Suppressor macrophage treated with lipopolysaccharide for 4 hours (primary cell): ENCODE measurements at places on chromosomes 2 and 18.

GRCh38 chr2:169906731-169907130 is 79.5 kb downstream of the UBR3 start:
- DNase-seq: no peak

DNA sequence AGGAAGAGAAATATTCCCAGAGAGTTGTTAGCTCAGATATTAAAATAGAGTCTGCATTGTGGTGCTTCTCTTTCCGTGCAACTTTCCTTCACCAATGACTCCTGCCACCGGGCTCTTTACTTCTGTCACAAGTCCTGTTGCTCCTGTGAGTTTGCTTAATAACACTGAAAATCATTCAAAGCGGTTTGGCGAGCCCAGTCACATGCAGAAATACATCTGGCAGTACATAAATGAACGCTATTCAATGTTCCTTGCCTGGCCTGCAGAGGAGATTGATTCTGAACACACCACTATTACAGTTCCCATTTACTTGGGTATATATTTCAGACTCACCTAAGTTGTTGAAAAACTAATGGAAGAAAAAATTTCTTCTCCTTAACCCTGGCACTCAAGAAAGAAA is 276.6 kb downstream of the ZNF521 start:
- no peak for DNase-seq

DNA sequence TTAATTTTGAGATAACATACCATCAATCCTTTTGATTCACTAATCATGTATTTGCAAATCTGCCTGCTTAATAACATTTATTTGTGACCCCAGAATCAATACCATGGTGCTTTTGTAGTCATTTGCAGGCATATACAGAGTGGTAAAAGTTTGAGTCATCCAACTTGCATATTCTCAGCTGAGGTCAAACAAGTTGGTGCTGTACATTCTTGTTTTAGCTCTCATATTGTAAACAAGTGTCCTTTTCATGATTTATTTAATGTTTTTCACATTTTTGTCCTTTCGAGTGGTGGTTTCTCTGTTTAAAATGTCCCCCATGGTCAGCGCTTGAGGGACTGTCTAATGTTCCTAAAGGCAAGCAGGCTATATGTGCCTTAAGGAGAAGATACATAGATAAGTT is 17.5 kb downstream of the RAB27B start:
- no peak for DNase-seq

GRCh38 chr2:126662621-126663020 is 6.7 kb downstream of the GYPC start:
- DNase-seq: no peak
